Right ventricle myocardium inferior (tissue), 1 donor: ENCODE measurements at places on chromosomes 6 and 20. TPM values are rescaled to one million over a fixed set of nuclear protein-coding genes. Genes with fewer than 3 reads are reported as not detected.
A peak's percentile ranks its signal among the peaks of the same experiment; 100 is the strongest.

Gene COL9A1
- total RNA-seq = 0.14 TPM

Gene KCNQ5
- total RNA-seq = not detected

Gene NHSL1
- total RNA-seq = 56.6 TPM

Gene AIF1
- 22.1 TPM for total RNA-seq

Gene BPIFB2
- total RNA-seq = not detected

Gene PNLDC1
- total RNA-seq = 0.32 TPM

Gene C20orf144
- not detected for total RNA-seq

Gene ENPP4
- total RNA-seq = 20.0 TPM

Gene SALL4
- total RNA-seq = 0.19 TPM

Gene TRIM40
- not detected for total RNA-seq

Gene BEND6
- 0.30 TPM for total RNA-seq

Gene OOEP
- total RNA-seq = not detected

Gene ADGRF4
- total RNA-seq = not detected

GRCh38 chr6:111779031-111779430, 94.2 kb downstream of the FYN start:
- DNase-seq = no peak

- DNase-seq = no peak
These were observed 6.3 kb downstream of the ADGRG6 start for GRCh38 chr6:142307963-142308748.

DNA sequence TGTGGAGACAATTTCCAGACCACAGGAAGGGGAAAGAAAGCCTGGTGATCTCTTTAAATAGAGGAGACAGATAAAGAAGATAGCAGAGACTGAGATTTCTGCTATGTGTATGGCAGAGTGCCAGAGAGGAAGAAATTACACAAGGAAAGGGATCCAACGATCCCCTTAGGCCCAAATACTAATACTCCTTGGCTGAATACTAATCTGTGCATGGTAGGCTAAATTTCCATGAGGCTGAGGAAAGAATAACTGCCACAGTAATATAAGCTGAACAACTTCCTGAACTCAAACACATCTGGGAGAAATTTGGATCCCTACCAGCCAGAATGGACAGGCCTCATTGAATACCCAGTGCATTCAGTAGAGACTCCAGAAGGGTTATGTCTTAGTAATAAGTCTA, 83.3 kb upstream of the TNFAIP3 start:
- DNase-seq = no peak

DNA sequence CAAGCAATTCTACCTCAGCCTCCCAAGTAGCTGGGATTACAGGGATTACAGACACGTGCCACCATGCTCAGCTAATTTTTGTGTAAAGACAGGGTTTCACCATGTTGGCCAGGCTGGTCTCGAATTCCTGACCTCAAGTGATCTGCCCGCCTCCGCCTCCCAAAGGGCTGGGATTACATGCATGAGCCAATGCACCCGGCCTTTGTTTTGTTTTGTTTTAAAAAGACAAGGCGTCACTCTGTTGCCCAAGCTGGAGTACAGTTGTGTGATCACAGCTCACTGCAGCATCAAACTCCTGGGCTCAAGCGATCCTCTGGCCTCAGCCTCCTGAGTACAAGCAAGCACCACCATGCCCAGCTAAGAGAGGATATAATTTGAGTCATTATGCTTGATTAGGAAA, 5.4 kb downstream of the SERINC3 start:
- no peak for DNase-seq

DNA sequence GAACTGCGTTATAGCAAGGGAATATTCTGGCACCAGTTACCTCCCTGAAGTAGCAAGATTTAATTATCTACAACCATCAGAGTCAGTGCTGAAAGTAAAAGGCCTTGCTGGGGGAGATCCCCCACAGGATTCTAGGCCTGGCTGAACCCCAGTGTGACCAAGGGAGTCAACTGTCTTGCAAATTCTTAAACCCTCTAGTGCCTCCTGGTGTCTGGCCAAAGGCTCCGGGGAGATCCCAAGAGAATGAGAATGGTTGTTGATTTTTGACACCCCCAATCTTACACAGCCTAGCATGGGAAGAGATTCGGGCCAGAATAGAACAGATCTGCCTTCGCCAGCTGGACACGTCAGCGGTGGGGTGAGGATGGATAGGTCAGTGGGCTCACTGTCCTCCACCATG, 179.4 kb downstream of the ERMARD start:
- no peak for DNase-seq

GRCh38 chr20:25246182-25246999, 1.5 kb upstream of the PYGB start:
- DNase-seq = no peak

- DNase-seq = peak; percentile 76
These were observed 13.6 kb downstream of the SERPINB6 start for GRCh38 chr6:2957696-2958330.

GRCh38 chr6:108676555-108676954, 115.8 kb downstream of the FOXO3 start:
- DNase-seq = no peak

DNA sequence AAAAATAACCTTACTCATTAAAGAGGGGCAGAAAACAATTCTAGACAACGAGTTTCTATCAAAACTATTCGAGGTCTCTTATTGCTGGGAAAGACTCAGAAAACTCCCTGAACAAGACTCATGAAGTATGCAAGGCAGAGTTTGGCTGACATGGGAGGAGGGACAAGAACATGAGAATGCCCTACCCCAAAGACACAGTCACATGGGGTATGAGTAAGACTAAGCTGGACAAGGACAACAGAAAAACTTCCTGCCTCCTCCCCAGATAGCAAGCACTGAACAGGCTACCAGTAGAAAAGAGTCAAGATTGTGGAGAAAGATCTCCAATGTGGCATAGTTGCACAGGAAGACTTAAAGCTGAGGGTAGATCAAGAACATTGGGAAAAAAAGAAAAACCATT, 39.7 kb upstream of the PHIP start:
- no peak for DNase-seq

- no peak for DNase-seq
These were observed 20.8 kb upstream of the TCFL5 start for GRCh38 chr20:62882426-62882825.

GRCh38 chr6:7909323-7910276, 988 bp downstream of the TXNDC5 start:
- DNase-seq = peak; percentile 75

DNA sequence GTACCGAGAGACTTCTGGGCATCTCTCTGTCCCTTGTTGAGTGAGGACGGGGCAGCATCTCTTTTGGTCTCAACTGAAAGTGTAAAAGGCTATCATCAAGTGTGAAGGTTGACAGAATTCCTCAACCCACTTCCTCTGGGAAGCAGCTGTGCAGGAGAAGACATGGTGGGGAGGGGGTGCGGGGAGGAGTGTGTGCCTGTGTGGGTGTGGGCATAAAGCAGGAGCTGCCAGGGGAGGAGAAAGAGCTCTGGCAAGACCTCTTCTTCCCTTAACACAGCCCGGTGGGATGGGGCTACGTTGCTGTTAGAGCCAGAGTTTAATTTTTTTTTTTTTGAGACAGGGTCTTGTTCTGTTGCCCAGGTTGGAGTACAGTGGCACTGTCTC, 31.8 kb downstream of the CPXM1 start:
- DNase-seq = no peak

DNA sequence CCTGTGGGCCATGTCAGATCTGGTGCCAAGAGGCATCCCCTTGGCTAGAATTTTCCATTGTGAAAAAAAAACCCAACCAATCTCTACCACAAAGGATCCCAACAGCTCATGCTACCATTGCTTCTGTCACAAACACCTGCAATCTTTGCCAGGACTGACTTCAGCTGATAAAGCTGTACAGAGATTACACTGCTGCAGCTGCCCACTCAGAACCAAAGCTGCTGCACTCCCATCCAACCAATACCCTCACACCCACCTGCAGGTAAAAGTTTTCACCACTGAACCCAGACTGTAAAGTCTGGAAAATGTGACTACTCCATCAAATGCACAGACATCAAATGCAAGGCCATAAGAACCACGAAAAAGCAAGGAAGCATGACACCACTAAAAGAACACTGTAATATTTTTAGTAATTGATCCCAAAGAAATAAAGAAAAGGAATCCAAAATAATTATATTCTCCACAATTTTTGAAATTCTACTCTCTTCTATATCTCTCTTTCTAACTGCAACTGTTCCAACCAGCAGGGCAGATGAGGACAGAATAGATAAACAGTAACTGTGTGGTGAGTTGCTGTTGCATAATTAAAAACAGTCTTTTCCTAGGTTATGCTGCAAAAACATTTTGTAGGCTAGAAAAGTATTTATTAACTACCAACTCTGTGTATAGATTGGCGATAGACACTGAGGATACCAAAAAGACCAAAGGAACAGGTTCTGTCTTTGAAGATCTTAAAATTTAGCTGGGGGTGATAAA, 128.0 kb upstream of the MCHR2 start:
- DNase-seq = no peak

DNA sequence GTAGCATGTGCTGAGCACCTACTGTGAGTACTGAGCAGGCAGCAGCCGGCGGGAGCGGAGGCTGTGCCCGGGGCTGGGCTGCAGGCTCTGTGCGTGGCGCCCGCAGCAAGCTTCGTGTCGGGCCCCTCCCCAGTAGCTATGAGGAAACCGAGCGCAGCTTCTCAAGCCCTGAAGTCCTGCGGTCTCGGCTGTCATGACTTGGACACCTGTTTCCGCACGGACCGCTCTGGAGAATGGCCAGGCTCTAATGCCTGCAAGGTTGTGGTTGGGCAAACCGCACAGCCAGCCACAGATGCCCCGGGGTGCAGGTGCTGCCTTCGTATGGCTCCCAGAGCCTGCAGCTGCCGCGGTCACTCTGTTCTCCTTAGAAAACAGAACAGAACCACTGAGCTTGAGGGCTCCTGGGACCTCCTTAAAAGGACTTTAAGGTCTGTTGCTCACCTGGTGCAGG, 33.7 kb downstream of the PYGB start:
- DNase-seq = peak; percentile 66

- DNase-seq = peak; percentile 32
These were observed 2.8 kb upstream of the E2F1 start for GRCh38 chr20:33688938-33689424.

GRCh38 chr6:12103158-12103557, 91.0 kb downstream of the HIVEP1 start:
- no peak for DNase-seq

DNA sequence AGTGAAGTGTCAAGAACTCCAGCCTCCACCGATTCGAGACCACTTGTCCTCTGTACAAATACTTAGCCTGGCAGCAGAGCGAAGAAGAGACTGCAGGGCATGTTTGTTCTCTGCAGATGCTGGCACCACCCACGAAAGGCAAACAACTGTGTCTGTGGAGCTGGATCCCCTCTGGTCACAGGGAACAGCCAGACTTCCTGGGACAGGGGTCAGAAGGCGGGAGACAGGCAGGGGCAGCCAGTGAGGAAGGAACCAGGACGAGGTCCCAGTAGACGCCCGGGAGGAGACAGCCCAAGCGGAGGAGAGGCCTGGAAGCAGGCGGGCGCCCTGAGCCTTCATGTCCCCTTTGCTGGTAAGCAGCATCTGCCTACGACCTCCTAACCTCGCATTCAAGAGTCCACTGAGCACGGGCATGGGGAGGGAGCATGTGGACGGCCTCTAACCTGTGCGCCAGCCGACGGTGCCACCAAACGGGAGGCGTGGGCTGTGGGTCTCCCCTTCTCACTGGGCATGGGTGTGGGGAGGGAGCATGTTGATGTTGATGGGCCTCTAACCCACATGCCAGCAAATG, 265.5 kb downstream of the DLL1 start:
- DNase-seq = no peak

- DNase-seq = no peak
These were observed 323.8 kb upstream of the NOX3 start for GRCh38 chr6:155779456-155779855.

DNA sequence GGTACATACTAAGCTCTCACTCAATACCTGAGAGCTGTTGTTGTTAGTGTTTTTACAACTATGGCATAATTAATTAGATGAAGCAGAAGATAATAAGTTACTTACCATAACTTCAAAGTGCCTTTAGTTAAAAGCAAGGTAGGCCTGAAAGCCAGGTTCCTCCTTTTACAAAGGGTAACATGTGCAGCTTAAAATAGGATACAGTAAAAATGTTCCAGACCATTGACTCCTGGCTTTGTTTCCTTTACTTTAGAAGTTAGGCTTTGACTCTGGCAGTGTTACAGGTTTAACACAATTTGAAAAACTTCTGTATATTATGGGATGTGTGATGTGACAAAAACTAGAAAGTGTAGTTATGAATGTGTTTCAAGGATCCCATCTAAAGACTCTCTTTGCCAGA, 522.5 kb downstream of the EPM2A start:
- no peak for DNase-seq

- DNase-seq = no peak
These were observed 291.2 kb upstream of the ADGRB3 start for GRCh38 chr6:68343901-68344300.

GRCh38 chr6:29510202-29510601, 22.4 kb upstream of the MAS1L start:
- no peak for DNase-seq

GRCh38 chr6:111809766-111810165, 63.5 kb downstream of the FYN start:
- DNase-seq = no peak

DNA sequence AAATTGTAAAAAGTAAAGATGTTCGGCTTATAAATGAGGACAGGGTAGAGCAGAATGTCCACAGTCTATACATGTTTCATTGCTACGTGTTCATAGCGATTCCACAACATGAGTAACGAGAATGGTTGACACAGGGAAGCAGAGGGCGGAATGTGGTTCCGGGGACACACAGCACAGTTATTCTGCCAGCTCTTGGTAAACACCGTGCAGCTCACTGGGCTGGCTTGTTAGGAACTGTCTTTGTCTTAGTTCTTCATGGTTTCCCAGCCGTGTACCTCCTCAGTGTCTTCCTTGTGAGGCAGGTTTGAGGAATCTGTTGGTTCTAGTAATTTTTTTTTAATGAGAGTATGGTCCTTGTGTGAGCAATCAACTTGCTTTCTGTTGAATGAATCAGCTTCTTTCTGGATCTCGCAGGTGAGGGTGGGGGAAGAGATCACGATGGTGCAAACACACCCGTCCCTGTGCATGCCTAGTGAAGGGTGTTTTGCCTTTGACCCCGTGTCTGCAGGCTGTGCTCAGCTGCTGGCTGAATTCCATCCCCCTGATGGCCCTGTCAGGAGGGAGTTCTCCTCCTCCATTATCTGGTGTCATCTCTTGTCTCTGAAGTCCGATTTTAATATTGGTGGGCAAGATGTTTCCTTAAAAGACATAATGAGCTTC, 168.2 kb downstream of the SMOC2 start:
- DNase-seq = no peak

- DNase-seq = no peak
These were observed 3.9 kb upstream of the SIGLEC1 start for GRCh38 chr20:3716195-3716834.

DNA sequence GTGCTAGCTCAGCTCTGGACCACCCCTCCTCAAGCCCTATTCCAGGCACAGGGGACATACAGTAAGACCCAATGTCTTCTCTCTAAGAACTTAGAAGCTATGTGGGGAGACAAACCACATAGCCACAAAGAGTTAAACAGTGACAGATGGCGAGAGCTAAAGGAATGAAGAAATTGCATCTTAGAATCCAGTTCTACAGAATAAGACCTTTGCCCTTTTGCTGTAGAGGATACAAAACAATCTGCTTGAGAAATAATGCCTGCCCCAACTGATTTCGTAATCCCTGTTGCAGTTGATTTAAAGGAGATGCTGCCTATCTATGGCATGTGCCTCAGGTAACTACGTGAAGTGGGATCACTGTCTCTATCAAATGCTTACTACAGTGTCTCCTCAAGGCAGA, 31.2 kb downstream of the TNFRSF21 start:
- no peak for DNase-seq

- DNase-seq = no peak
These were observed 834.0 kb downstream of the MAFB start for GRCh38 chr20:39855056-39855455.
